Central memory CD8-positive, alpha-beta T cell (primary cell): ENCODE measurements at places on chromosomes 1 and 21.

- no peak for DNase-seq
Measured at GRCh38 chr1:150876119-150876454, 312 bp downstream of the ARNT start.

DNA sequence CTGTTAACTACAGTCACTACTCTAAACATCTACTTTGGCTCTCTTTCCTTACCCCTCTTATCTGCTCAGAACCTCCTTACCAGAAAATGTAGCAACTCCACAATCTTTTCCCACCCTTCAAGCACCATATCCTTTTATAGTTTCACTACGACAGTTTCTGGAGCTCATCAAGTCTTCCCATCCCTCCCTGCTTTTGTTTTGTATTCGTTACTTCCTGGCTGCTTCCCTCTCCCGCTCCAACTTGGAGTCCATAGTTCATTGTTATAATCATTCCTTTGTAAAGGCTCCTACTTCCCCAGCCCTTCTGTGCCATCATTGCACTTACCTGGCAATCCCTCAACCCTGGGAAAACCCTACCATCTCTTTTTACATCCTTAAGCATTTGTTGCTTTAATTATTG, 18.0 kb downstream of the MPZL1 start:
- DNase-seq = no peak

DNA sequence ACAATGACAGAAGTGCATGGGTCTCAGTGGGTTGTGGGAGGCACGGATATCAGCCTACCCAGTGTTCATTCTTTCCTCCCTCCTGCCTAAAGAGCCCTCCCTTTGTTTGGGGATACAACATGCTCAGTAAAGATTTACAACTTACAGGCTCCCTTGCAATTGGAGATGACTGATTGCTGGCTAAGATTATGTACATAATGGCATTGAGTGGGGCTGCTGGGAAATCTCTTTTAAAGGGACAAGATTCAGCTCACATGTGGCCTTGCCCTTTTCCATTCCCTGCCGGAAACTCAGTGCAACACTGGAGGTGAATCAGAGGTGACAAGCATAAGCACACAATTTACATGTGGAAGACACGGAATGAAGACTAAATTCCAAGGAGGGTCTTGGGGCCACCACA, 83.7 kb upstream of the CHRM3 start:
- DNase-seq = no peak

GRCh38 chr1:164296172-164296571, 262.8 kb upstream of the PBX1 start:
- no peak for DNase-seq

DNA sequence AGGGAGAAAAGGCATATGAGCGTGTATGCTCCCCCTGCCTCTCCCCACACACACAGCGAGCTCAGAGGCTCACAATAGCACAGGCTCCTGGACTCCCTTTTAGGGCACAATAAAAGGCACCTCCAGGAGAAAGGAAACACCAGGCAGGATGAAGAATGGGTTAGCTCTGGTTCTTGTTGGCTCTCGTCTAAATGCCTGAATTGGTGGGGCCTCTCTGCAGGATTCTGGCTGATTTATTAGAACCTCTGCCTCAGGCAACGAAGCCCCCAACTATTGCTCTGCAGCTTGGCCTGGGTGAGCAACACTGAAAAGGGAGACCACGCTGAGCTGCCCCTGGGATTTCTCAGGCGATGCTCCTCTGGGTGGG, 590.9 kb upstream of the PLXNA2 start:
- DNase-seq = no peak

GRCh38 chr1:204652497-204652896, 33.0 kb downstream of the LRRN2 start:
- no peak for DNase-seq

DNA sequence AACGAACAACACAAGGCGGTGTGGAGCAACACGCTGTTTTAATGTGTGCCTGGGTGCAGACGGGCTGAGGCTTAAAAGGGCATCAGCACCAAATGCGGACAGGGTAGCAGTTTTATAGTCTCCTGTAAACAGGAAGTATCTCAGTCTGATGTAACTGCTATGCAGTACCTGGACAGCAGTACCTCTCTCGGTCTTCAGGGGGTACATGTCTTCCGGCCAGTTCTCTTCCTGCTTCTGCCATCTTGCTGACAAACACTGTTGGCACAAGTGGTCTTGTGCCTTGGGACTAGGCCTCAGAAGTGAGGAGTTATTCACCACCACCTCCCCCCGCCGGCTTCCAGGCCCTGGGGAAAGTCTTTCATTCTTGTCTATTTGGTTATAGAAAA, 49.7 kb upstream of the APOBEC4 start:
- DNase-seq = no peak

DNA sequence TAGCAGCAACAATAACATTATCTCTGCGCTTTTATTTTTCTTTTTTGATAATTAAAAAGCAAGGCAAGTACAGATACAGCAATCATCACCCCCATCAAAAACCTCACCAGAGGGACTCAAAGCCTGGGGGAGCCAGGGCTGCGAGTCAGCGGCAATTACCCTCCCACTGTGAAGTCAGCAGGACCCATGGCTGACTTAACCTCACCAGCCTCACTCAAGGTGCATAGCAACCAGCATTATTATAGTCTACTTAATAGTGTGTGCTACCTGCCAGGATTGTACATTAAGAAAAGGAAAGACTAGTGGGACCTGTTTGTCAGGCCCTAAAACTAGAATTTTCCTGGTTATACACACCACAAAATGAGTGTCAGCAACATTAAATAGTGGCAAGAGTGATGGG, 28.9 kb upstream of the SERBP1 start:
- DNase-seq = no peak

DNA sequence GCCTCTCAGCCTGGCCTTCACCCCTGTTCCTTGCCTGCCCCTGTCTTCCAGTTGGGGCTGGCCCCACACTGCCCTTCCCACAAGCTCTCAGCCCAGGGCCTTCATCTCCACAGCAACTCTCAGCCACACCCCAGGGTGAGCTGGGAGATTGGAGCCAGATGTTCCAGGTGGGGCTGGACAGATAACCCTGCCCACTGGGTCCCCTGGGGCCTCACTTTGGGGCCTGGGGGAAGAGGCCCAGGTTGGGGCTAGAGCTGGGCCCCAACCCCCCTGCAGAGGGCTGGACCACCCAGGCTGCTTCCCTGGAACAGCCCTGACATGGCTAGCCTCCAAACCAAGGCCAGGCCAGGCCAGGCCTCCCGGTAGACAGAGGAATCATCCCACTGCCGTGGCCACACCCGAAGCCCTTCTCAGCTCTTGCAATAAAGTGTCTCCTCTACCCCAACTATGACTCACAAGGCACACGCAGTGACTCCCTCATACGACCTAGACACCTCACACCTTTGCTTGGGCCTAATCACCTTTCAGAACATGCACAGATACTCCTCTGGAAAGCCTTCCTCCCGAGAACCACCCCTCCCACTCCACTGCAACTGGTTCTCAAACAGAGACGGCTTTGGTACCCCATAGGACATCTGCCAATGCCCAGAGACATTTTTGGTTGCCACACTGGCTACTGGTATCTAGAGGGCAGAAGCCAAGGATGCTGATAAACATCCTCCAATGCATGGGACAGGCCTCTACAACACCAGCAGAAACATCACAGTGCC, 22.2 kb downstream of the SLC2A1 start:
- no peak for DNase-seq

DNA sequence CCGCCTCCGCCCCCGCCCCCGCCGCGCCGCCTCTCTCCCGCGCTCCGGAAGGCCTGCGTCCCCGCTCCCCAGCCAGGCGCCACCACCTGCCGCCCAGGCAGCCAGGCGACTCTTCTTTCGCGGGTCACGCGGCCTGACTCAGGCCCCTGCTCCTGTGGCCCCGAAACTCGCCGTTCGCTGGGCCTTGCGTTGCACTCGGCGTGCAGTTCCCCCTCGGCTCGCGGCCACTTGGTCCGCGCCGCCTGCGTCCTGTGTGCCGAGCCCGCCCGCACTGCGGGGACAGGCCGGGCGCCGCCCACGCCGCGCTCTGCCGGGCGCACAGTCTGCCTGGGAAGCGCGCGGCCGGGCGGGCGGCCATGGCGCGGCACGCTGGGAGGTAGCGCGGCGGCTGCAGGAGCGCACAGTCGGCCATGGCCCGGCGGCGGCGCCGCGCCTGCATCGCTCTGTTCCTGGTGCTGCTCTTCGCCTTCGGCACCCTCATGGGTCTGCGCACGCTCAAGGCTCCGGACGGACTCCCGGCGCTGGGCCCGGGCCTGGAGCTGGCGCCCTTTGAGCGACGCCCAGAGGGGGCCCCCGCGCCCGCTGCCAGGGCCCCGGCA, at the start of gene MANEAL:
TSS of gene MANEAL (plus strand) at position 75 of the 599 bp plus-strand sequence. CDS start at position 411, 336 bp downstream.
- no peak for DNase-seq

DNA sequence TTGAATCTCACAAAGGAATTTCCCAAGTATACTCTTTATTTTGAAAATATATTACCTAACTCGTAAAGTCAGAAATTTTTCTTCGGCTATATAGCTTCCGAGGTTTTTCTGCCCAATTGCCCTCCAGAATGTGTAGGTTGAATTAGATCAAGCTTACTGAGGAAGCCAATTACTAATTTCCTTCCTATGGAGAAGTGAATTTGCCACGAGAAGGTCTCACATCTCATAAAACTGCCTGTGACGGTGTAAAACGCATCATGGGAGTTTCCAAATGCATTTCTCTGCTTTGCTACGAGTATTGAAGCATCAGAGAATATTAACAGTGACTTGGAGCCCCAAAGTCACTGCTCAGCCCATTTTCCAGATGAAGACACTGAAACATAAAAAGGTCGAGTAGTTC, 262.3 kb downstream of the PTBP2 start:
- no peak for DNase-seq

- no peak for DNase-seq
Measured at GRCh38 chr1:18651713-18652112, 21.1 kb downstream of the PAX7 start.

- no peak for DNase-seq
Measured at GRCh38 chr1:164602101-164602422, 43.1 kb downstream of the PBX1 start.

DNA sequence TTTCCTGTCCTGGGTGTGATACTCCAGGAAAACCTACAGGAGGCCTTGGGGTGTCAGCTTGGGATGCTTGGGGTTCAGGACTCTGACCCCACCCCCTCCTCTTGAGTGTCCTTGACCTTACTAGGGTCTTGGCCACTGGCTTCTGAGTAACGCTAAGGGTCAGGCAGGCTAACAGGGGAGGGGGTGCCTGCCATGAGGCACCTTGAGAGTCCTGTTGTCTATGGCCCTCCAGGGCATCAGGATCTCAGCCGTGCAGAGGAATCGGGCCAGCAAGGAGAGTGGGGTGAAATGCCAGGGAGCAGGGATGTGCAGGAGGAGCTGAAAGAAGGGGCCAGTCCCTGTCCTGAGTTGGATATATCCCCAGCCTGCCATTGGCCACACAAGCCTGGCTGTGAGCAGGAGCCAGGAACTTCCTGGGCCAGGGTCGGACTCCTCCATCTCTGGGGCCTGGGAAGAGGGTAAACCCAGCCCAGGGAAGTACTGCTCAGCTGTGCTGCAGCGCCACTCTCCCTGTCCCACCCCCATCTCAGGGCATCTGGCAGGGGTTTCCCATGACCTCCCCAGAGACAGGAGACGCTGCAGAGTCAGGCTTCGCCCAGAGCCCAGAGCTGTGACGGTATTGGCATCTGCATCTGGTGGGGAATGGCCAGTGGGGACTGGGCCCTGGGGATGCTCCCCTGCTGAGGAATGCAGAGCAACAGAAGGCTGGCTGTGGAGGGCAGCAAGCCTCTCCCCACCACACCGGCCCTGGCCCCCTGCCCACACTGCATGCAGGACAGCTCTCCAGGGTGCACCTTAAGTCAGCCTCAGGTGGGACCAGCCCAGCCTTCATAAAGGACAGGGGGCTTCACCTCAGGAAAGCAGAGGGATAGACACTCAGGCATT, 6.3 kb downstream of the KIF21B start:
- DNase-seq = no peak

- peak; percentile 64 for DNase-seq
Measured at GRCh38 chr1:27556781-27557595, 47.0 kb downstream of the AHDC1 start.

GRCh38 chr1:235571482-235571881, 67.2 kb upstream of the B3GALNT2 start:
- DNase-seq = no peak

- DNase-seq = no peak
Measured at GRCh38 chr1:76294482-76295194, 220.1 kb downstream of the ST6GALNAC3 start.

DNA sequence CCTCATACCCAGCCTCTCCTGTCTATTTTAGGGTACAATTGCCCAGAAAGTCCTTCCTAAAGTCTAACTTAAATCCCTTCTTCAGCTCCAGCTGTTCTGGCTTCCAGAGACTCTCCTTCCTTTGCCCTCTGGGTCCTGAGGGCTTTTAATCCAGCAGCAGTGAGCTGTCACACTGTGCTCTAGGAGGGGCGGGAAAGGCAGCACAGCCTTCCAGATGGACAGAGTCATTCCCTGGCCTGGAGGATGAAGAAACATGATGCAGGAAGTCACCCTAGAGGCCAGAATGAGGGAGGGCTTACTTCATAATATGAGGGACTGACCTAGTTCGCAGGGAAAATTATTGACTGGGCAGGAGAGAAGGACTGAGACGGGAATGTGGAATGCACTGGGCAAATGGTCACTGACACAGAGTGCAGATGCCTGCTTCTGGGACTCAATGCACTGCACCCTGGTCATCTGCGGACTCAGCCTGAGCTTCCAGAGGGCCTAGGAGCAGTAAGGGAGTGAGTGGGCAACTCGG, 1.3 kb downstream of the SH2D2A start:
- no peak for DNase-seq

- no peak for DNase-seq
Measured at GRCh38 chr1:195709821-195710220, 898.4 kb downstream of the KCNT2 start.

GRCh38 chr1:44947774-44948311, 38.6 kb downstream of the EIF2B3 start:
- DNase-seq = no peak

- no peak for DNase-seq
Measured at GRCh38 chr1:63458750-63459149, 64.3 kb downstream of the ITGB3BP start.

DNA sequence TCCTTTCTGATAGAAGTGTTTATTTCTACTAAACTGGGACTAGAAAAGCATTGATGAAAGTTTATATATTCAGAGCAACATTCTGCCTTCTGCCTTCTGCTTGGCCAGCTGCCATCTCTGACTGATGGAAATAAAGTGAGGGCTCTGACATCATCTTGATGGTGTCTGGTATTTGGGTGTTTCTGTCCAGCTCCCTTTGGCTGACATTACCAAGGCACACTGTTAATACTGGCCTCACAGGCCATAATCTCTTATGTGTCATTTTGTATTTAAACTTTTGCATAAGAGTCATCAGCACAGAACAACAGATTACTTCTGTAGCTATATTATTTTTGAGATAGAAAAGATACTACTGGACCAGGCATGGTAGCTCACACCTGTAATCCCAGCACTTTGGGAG, 216.9 kb downstream of the RYR2 start:
- no peak for DNase-seq
